ENCODE measurements at places on chromosomes 7 and 10.

- no peak for DNase-seq
Observed at GRCh38 chr10:70162892-70163201, 7.5 kb downstream of the SAR1A start.

DNA sequence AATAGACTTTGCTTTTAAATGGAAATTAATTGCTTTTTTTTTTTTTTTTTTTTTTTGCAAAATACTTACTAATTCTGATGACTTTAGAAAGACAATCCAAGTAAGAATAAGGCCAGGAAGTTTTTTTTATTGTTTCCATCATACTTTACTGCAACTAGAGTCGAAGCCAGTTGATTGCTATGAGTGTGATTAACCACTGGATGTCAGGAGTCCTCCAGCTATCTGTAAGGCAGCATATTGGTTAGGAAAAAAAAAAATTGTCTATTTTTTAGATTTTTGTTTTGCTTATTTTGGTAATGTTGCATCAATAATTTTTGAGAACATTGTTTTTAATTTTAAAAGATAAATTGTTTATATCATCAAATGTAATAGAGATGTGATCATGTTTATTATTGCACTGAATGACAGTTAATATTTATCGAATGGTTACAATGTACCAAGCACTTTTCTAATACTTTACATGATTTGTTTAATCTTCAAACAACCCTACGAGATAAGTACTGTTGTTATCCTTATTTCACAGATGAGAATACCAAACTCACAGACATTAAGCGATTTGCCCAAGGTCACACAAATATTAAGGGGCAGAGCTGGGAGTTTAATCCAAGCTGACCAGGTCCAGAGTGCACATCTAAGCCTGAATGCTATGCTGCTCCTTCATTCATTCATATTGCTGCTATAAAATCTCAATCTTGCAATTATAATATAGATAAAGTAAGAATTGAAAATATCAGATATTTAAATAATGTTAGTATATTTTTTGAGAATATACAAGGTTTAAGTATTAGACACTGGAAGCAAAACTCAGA, 19.9 kb upstream of the LMOD2 start:
- DNase-seq: no peak

DNA sequence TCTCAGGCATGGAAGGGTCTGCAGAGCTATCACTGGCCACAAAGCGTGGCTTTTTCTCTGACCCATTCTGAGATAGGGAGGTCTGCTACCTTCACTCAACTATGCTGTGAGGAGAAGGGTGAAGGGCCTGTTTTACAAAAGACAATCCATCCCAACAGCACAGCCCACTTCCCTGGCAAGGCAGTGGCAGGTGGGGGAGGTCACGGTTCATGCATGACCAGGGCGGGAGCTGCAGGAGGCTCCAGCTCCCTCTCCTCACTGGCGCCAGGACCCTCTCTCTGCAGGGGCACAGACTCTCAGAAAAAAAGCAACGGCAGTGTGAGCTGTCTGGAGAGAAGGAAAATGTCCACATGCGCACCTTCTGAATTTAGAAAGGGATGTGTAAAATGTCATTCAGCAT, 28.5 kb downstream of the GRB10 start:
- peak; percentile 13 for DNase-seq

GRCh38 chr7:80781561-80781979, 137.3 kb downstream of the SEMA3C start:
- no peak for DNase-seq

DNA sequence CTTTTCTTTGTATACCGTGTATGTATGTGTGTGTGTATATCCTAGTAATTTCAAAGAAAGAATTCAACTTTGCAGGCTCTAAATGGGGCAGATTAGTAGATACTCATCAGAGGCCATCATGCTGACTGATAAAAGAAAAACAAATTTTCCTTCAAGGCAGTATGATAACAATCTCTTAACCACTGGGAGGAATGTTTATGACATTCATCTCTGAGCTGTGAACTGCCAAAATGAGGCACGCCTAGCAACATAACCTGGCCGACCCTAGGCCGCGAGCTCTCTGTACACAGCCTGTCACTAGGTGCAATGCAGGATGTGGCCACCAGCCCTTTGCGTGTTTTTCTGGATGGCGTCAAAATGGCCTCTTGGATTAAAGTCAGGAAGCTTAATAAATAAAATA, 343.7 kb upstream of the GALNT17 start:
- no peak for DNase-seq

DNA sequence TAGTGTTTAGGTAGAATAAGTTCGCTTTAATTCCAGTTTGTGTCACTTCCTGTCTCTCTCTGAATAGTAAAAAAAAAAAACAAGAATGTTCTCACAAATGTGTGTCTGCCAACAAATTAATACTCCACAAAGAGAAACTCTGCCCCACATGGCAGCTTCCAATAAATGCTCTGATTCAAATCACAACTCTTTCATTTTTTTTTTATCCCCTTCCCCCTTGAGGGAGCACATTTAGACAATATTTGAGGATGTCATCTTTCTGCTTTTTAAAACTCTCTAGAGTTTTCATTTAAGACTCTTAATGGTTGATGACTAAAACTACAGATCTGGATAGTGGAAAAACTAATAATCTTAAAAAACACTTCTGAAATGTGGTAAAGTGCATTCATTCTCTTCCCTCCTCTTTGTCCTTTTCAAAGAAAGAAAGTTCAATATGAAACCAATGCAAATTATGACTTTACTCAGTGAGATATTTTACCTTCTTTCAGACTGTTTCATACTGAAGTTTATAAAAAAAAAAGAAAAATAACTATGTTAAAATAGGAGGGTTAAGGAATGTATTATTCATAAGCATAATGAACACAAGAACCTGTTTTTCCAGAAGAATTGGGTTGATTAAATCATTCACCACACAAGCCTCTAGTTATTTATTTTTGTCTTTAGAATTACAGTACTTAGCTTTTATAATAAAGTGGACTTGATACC, 42.3 kb downstream of the ARID5B start:
- DNase-seq: no peak

GRCh38 chr7:135811506-135811905, 62.9 kb upstream of the FAM180A start:
- DNase-seq: no peak

DNA sequence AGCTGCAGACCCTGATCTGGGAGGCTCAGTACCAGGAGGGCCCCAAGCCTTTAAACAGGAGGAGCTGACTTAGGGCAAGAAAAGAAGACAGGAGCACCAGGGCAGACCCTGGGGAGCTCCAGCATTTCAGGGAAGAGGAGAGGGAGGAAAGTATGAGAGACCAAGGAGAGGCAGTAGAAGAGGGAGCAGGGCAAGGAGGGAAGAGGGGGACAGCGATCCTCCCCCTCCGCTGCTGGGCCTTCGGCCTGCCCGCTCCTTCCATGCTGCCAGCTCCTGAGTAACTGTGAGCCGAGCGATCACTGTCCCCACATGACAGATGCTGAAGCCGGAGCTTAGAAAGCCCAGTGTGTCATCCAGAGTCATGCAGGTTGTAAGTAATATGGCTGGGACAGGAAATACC, 65.9 kb downstream of the ALOX5 start:
- DNase-seq: no peak

- DNase-seq: no peak
Observed at GRCh38 chr7:12220389-12221046, 9.4 kb downstream of the TMEM106B start.

Measured in nephron progenitor cell (in vitro differentiated cells).